Left renal cortex interstitium (tissue), 4 donors: ENCODE measurements at places on chromosomes 6 and 20.

DNA sequence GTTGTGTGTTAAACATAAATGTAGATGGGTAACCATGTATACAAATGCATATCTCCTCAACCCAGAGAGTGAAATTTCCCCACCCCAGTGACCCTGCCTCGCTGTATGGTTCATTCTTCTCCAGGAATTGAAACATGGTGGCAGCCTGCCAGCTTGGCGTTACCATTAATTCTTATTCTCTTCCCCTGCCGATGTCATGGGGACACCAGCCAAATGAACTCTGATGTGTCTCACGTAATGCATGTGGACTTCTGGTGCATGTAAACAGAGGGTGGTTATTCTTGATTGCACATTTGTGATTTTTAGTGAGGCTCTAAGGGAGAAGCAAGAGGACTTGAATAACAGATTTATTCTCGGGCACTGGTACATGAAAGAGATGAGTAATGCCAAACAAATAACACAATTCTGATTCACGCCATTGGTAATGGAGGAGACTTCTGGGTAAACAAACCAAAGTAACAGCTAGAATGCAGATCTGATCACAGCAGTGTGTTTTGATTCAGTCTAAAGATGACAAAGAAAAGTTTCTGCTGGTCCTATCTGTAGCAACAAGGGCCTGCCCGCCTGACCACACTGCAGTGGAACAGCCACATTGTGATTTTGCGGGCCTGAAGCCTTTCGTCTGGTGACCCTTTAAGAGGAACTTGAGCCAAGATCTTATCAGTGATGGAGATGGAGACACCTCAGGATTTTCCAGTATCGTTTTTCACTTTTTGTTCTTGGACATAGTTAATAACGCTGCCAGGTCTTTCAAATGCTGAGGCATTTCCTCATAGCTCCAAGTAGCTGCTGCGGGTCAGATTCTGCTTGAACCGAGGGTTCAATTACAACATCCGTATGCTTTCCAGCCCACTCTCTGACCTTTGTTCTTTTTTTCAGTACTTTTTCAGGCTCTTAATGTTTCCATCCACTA, 171.8 kb upstream of the AKAP12 start:
- no peak for DNase-seq

DNA sequence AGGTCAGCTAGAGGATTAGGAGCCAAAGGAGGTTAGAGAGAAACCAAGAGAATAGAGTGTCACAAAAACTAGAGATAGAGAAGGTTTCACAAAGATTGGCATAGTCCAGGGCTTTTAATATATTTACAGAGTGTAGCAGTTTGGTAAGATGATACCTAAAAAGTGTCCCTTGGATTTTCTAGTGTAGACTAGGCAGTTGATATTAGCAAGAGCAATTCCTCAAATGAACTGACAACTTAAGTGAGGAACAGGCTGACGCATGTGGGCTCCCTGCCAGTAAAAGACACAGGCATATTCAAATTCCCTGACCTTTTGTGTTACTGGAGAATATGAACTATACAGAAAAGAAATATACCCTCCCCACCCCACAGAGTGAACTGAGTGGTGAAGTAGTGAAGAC, 40.1 kb downstream of the VTA1 start:
- DNase-seq: no peak

GRCh38 chr6:132511831-132512220, 1.1 kb downstream of the STX7 start:
- DNase-seq: no peak

DNA sequence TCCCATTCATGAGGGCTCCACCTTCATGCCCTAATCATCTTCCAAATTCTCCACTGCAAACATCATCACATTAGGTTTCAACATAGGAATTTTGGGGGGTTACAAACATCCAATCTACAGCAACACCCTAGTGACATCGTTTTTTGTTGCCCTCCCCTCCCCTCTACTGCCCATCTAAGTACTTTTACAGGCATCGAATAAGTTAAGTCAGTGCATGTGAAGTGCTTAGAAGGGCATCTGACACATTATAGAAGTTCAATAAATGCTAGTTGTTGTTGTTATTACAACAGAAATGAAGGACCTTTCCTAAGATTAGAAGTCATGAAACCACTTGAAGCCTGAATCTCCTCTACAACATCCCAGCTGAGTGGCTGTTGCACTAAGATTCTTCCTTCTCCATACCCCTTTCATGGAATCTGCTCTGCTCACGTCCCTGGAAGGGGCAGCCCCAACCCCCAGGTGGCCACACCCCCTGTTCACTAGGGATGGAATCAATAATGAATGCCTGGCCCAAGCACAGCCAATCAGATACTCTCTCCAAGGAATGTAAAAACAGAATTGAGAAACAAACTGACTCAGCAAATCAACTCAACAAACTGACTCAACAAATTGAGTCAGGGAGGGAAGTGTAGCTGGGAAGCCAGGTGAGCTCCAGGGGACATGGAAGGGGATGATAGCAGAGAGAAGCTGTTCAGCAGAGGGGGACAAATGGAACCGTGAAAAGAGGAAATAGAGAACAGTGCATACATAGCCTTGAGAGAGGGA, 3.9 kb upstream of the LRP11 start:
- DNase-seq: no peak

DNA sequence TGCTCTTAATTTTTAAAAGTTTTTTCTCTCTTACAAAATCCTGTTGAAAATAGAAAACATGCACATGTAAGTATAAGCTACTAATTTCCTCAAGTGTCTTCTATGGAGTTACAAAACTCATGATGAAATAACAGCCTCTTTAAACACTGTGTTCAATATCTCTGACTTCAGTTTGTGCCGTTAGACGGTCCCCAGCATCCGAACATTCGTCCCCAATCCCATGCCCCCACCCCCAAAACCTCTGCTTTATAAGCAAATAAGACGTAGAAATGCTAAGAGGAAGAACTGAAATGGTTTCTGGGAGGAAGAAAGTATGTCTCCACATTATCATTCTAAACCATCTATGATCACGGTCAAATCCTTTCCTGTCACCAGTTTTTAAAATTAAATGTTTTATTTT, 31.7 kb upstream of the MYB start:
- DNase-seq: no peak
